Fibroblast of pulmonary artery (primary cell): ENCODE measurements at places on chromosomes 3 and 15.
A peak's percentile ranks its signal among the peaks of the same experiment; 100 is the strongest.

- DNase-seq, result no peak
These were observed 40.5 kb downstream of the COL6A6 start for GRCh38 chr3:130557336-130558035.

GRCh38 chr3:172786036-172786435, 35.5 kb downstream of the ECT2 start:
- DNase-seq, result no peak

DNA sequence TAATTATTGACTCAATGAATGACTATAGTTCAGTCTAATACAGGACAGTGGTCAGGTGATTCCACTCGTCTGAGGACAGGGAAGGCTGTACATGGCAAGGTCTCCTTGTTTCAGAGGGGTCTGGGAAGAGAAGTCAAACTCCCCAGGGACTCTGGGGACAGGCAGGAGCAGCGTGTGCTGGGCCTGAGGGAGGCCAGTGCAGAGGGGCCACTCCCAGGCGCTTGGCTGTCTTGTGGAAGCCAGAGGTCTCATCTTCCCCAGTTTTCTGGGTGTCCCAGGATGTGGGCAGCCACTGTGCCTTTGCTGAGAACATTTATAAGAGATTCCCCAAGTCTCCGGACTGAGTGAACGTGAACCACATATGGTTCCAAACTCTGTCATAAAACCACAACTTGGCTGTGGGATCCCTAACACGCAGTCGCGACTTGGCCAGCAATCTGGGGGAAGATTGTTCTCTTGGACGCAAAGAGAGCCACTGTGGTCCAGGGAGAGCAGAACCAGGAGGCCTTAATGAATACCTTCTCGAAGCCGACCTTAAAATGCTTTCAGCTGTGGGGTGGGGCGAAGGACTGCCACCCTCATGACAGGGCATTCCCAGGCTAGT, 30.4 kb downstream of the BHLHE40 start:
- DNase-seq, result no peak

- DNase-seq, result no peak
These were observed 54.6 kb downstream of the DAPK2 start for GRCh38 chr15:63991706-63992105.

DNA sequence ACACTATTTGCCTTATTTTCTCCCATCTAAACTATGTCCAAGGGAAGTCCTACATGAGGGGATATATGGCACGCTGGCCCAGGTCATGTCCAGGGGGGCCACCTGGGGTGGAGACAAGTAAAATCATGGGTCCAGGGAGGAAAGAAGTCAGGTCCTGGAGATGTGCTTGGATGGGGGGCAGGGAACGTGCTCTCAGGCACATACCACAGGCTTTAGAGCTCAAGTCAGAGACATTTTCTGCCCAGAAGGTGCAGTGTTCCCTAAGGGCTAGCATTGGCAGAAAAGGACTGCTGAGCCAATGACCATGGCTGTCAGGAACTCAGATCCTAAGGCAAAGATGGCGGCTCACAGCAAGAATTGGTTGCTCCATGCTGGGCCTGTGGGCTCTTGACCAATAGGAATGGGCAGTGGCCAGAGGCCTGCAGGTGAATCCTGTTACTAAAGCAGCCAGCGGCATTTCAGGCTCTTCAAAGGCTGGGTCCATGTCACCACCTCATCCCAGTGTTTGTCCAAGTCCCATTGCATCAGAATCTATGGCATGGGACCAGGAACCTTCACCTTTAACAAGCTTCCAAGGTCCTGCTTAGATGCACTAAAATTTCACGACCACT, 175.0 kb downstream of the RPLP1 start:
- DNase-seq, result no peak

- DNase-seq, result no peak
These were observed 64.2 kb upstream of the GLCE start for GRCh38 chr15:69096196-69096595.

DNA sequence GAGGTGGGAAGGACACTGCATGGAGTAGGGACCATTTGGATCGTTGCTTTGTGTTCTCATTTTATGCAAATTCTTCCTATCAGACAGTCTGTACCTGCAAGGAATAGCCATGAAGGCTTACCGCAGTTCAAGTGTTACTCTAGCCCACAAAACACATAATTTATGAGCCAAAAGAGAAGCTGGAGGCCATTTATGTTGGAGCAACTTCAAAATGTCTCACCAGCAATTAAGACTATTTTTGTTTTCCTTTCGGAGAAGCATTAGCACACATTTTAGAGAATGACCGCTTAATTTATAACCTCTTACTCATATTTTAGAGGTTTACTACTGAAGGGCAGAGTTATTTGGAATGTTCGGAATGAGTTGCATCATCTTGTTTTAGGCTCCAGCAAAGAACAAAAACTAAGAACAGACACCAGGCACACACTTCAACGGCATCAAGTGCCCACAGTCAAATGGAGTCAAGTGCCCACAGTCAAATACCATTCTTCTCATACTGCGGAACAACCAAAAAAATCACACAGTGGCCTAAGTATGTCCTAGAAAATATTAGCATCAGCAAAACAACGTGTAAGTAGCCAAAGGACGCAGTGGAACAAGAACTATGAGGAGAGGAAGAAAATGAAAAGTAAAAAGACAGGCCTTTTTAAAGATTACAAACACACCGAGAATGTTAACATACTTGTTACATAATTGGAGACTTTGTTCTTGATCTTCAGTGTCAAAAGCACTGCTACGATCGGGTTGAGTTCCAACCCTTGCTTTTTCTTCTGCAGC, 17.5 kb upstream of the GOLGA8J start:
- DNase-seq, result peak; percentile 41

DNA sequence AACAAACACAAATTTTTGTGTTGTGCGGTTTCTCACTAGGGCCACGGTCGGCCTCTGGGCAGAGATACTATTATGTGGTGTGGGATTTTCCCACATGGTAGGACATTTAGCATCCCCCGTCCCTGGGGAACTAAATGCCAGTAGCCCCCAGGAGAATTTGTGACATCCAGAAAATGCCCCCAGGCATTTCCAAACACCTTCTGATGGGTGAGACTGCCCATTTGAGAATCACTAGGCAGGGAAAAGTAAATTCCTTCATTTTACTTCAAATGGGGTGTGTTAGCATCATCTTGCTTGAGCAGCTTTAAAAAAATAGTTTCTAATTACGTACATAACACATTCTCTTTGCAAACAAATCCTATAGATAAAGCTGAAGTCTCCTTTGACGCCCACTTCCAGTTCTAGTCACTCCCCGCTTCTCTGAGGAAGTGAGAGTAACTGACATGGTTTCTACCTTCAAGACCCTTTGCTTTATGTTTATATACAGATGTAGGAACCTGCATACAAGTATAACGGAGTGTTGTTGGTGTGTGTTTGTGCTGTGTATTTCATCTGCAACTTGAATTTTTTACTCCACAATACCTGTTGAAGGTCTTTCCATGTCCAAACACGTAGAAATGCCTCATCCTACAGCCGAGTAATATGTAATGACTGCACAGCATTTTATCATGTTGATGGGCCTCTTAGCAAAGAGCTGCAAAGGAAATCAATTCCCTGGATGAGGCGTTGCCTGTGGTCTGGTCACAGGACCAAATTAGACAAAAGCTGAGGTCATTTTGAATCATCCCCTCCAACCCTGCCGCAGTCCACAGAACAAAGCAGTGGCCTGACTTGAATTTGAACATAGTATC, 31.4 kb upstream of the ZBTB38 start:
- DNase-seq, result peak; percentile 93

DNA sequence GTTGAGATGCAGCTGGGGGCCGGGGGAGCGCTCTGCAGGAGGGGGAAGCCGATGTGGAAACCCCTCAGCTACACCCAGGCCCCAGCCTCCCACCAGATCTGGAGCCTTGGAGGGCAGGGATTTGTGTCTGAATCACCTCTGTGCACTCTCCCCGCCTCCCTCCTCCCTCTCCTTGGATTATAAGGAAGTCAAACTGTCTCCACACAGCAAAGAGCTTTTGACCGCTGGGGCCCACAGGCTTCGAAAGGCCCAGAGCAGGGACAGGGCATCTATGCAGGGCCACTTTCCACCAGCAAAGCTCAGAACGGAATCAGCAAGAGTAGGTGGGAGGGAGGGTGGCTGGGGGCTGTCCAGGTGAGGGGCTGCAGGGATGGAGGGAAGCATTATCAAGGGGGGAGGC, 68.9 kb downstream of the IQSEC1 start:
- no peak for DNase-seq

DNA sequence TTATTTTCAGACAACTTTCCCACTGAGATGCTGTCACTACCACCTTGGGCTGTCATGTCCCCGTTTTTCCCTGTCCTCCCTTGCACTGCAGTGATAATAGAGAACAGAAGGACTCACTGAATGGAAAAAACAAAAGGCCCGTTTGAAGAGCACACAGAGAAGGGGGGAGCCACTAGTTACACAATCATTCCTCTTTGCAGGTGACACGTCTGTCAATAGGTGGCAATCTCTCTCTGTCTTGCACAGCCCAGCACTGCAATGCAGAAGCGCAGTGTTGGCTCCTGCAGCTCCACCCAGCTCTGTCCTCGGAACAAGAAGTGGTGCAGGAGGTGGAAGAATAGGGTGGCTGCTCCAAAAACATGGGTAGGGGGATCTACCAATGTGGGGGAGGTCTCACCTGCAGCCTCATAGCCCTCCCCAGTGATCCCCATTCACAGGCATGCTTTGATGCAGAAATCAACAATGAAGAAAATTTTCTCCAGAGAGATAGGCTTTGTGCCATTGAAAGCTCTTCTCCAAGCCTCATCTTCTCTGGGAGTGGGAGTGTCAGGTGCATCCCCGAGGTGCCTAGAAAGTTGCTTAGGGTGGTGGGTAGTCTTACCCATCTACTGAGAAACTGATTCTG, 31.8 kb downstream of the FSTL1 start:
- DNase-seq, result peak; percentile 70

DNA sequence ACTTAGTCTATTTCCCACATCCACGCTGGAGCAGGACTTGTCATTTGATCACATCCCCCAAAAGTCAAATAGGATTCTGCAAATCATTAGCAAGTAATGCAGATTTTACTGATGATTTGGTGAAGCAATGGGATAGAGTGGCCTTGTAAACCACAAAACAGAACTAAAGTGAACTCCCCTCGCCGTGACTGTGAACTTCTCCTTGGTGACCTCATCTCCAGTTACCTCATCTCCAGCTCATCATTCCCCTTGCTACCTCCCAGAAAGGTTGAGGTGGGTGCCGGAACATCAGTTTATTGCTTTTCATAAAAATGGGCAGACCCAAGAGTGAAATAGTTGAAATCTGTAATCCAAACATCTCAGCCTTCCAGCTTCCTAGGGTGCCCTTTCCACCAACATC, 36.7 kb upstream of the ADPGK start:
- no peak for DNase-seq

- DNase-seq, result no peak
These were observed 148.5 kb downstream of the DUT start for GRCh38 chr15:48479751-48480150.

DNA sequence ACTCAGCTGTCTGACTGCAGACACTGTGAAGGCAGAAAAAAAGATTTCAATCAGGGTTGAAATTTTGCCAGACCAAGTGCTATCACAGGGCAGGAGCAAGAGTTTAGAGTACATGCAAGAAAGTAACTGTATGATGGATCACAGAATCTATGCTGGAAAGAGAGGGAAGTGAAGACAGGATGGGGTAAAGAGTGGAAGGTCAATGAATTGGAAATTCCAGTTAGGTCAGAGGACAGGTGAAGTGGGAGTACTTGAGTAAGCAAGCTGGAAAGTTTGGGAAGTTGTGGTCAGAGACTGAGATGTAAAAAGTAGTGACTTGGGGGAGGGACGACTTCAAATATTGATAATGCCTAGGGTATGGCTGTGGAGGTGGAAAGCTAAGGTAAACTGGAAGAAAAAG, 7.2 kb downstream of the SPG11 start:
- DNase-seq, result no peak

- DNase-seq, result no peak
These were observed 12.4 kb upstream of the ZMAT3 start for GRCh38 chr3:179083977-179084376.

DNA sequence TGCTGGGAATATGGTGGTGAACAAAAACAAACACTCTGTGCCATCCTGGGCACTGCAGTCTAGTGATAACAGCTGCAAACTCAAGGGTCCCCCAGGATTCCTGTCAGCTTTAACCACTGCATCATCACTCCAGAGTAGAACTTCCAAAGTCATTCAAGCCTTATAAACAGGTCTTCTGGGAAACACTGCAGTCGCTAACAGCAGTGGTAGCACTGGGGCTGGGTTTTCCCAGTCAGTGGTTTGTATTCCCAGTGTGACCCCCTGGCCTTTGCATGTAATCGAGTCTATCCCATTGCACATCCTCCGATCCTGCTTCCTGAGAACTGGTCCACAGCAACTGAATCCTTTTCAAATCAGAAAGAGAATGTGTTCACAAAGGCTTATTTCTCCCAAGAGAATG, 623.5 kb downstream of the EDEM1 start:
- no peak for DNase-seq

DNA sequence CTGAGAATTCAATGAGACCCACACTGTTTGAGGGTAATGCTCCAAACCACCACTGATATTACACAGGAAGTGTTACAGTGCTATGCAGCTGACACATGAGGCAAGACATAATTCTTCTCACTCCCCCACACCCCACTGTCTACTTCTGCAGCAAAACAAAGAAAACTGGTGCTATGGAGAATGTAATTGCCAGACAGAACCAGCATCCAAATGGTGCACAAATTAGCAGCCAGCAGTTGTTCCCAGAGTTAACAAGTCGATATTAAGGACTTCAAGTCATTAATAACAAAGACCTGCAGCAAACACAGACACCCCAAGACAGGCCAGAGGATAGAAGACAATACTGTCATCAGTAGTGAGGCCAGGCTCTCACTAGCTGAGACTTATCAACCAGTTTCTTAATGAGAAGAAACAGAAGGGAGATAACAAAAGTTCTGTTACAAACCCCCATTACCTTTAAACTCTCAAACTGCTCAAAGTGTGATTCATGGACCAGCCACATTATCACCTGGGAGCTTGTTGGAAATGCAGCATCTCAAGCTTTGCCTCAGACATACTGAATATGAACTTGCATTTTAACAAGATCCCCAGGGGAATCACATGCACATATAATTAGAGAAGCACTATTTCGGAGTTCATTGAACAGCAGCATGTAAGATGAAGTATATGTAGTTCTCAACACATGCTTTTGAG, 58.7 kb upstream of the FNDC3B start:
- peak; percentile 84 for DNase-seq

DNA sequence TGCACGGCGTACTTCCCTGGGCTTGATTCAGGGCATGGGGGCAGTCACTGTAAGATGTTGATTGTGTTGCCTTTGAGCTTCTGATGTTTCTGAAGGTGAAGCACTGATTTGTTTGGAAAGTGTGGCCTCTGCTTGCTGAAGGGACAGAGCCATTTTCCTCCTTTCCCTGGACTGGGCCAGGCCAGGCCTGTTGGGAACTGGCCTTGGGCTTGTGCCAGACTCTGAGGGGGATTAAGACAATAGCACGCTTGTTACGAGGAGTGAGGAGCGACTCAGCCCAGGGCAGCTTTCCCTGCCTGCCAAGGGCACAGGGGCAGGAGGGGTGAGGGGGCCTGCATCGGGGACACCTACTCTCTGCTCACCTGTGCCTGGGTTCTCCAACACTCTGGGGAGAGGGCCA, 42.9 kb downstream of the LINGO1 start:
- DNase-seq, result no peak

- no peak for DNase-seq
These were observed 44.7 kb upstream of the NR2C2 start for GRCh38 chr3:14902719-14903118.
